ENCODE measurements at places on chromosomes 1 and 21. TPM values are rescaled to one million over a fixed set of nuclear protein-coding genes. Genes with fewer than 3 reads are reported as not detected.

Gene KRTAP7-1
- not detected for total RNA-seq

Gene LZIC
- 25.5 TPM for total RNA-seq

Gene CELA2B
- not detected for total RNA-seq

Gene SPRR2B
- total RNA-seq = not detected

Gene INAVA
- 0.25 TPM for total RNA-seq

Gene SLC16A4
- not detected for total RNA-seq

Gene PRRX1
- total RNA-seq = not detected

Gene TMEM269
- 0.55 TPM for total RNA-seq

Gene SH2D5
- 0.19 TPM for total RNA-seq
